ENCODE measurements at places on chromosomes 7 and 10.
A peak's percentile ranks its signal among the peaks of the same experiment; 100 is the strongest.

DNA sequence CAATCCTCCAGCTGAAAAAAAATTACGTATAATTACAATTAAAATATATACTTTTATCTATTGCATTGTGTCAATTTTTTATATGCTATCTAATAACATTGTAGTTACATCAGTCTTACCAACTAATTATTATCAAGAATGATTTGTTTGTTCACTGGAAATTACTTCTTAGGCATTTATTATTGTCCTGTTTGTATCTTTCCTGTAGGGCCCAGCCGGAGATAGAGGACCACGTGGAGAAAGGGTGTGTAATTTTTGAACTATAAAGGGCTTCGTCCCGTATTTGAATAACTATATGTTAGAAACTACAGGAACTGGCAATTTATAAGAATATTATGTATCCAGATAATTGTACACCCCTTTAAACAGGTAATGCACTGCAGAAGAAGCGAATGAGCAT is 4.1 kb downstream of the COL1A2 start:
- DNase-seq, result no peak

DNA sequence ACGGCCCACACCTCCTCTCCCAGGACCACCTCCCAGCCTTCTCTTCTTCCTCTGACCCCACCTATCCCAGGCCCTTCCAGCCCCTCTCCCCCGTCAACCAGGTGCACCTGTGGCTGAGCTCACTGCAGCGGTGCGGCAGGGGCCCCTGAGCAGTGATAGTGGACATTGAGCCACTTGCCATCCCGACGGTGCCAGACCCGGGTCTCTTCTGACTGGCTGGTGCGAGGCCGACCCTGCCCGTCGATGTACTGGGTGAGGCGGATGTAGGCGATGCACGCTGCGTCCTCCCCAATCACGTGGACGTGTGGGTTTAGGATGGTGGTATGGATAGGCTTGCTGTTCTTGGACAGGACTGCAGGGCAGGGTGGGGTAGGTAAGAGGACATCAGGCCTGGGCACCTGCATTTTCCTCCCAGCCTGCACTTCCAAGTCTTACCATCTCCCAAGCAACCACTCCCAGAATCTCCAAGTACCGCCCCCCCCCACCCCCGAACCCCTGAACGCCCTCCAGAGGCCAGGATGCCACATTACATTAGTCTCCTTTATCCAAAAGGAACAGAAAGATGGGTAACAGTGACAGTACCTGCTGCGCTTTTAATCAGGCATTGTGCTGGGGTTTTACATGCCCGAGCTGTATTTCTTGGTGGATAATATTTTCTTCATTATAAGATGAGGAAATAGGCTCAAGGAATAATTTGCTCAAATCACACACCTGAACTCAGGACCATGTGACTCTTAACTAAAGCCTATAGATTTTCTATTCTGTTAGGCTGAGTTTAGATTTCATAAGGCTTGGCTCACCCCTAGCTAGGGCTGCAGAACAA is 3.7 kb upstream of the NDST2 start:
- DNase-seq, result no peak

- DNase-seq, result no peak
Observed at GRCh38 chr7:73850781-73851207, 8.5 kb upstream of the METTL27 start.

- peak; percentile 98 for DNase-seq
Observed at GRCh38 chr10:931326-932318, at the start of gene LARP4B. TSS of gene LARP4B (minus strand) at chr10:931705. CDS start at chr10:885721, 45,984 bp downstream.

- no peak for DNase-seq
Observed at GRCh38 chr10:3898821-3899220, 113.8 kb upstream of the KLF6 start.
